ENCODE measurements at places on chromosomes 4 and X.
A peak's percentile ranks its signal among the peaks of the same experiment; 100 is the strongest.

- DNase-seq = no peak
Observed at GRCh38 chr4:101262683-101263082, 84.6 kb downstream of the PPP3CA start.

DNA sequence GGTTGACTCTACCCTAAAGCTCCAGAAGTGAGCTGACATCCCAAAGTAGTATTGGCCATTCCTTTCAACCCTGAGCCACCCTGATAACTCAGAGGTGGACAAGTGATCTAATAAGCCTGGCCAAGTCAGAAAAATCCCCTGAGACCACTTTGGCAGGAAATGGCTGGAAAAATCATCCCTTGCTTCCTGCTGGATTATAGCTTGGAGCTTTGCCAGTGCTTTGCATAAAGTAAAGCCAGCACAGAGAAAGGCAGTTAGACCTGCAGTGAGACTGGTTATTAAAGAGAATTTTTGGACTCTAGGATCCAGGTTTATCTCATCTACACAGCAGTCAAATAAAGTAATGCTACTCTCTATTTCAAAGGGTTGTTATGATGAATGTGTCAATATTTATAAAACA lies 6.4 kb downstream of the CXCL3 start:
- peak; percentile 60 for DNase-seq

DNA sequence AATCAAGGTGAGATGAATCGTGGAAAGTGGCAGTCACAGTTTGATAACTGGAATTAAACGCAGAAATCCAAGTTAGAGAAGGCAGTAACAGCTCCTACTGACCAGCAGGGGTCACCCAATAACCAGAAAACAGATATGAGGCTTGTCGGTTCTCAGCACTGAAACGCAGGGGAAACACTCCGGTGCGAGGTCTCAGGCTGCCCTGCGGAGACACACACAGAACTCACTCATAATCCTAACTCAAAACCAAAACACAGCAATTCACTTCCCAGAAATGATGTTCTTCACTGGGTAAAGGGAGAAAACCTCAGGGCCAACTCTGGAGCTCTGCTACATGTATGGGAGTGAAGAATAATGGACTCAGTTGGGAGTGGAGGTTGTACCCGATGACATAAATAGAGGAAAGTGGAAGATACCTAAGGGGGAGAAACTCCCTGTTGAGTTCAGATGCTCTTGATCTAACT lies 384.4 kb downstream of the RAPGEF2 start:
- DNase-seq = peak; percentile 33

DNA sequence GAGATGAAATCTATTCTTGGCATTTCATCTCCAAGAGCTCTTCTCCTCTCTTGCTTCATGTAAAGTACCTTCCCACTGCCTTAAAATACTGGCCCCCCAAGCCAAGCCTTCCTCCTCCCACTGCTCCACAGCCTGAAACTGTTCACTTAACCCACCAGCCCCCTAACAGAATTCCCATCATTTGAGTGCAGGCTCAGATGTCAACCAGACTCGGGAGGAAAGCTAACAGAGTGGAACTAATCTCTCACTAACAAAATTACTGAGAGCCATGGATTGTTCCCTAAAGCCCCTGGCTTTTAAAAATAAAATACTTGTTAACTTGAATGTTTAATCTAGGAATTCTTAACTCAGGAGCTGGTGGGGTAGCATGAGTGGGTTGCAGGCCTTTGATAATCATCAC lies 7.1 kb upstream of the DCUN1D4 start:
- no peak for DNase-seq

DNA sequence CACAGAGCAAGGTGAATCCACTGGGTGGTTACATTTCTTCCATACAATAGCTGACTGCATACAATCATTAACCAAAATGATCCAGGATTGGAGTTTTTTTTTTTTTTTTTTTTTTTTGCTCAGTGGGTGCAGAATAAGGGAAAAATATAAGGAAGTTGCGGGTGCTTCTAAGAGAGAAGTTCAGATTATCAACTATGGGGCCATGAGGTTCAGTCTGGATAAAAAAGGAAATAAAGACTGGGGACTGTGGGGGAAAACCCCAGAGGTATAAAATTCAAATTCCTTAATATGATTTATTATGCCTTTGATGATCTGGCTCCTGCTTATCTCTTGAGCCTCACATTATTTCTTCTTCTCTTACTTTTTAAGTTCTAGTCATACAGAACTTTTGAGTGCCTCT lies 5.9 kb upstream of the EIF1AX start:
- DNase-seq = no peak

DNA sequence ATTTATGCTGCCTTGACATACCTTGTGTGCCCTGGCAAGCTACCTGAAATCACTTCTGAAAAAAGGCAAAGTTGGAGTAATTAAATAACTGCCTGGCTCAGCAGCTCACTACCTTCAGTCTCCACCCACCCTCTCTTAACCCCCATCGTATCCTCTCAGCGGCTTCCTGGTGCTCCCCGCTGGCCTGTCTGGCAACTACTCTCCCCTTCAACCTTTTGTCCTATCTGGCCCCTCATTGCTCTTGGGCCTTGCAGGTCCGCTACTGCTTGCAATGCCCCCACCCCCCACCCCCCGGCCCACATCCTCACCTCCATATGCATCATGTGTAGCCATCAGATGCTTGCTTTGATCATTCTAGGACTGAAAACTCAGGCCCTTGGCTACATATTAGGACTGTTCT lies 34.5 kb downstream of the PRPS1 start:
- no peak for DNase-seq

- no peak for DNase-seq
Observed at GRCh38 chrX:63349307-63349706, 1.8 kb downstream of the SPIN4 start.

- no peak for DNase-seq
Observed at GRCh38 chr4:158020734-158021346, 152.0 kb downstream of the GASK1B start.

- DNase-seq = no peak
Observed at GRCh38 chrX:18286322-18286831, 65.7 kb upstream of the BEND2 start.

DNA sequence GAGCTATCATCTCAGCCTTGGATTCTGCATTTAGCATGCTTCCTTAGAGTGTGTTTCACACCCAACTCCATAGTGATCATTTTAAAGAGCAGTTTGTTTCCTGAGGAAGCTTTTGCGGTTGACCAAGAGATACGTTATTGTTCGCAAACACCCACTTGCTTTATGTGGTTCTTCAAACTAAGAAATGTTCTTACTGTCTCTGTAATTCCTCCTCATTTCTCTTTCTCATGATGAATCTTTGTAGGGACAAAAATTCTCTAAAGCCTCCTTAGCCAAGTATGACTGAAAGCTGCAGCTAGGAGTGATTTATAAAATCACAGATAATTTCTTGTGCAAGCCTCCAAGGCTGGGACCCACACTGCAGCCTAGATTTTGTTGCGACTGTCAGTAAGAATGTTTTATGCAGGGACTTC lies 10.0 kb downstream of the TNIP3 start:
- DNase-seq = no peak

DNA sequence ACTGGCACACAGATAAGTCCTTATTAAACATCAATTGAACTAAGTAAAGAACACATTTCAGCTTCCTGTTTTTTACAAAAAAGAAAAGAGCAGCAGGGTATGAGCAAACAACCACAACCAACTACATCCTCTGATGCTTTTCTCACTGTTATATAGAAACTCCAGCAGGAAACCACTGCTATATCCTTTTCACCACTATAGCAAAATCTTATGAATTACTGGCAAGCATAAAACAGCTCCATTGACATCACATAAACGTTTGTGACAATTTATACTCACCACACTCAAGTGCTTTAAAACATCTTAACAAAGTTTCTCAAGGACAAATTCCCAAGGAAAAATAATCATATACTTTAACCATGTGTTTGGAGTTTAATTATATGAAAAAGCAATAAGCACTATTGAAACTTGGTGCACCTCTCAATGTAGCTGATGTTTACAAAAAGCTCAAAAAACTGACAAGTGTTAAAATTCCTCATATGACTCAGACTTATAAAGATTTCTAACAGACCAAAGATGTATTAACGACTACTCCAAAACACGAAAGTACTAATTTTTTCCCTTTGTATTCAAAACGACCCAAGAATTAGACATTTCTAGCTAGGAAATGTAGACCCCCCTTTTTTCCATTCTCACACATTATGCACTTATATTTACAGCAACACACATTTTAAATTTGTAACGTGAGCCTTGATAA lies 12.9 kb downstream of the GPRIN3 start:
- no peak for DNase-seq

- DNase-seq = no peak
Observed at GRCh38 chr4:1783970-1784369, 9.1 kb upstream of the FGFR3 start.

DNA sequence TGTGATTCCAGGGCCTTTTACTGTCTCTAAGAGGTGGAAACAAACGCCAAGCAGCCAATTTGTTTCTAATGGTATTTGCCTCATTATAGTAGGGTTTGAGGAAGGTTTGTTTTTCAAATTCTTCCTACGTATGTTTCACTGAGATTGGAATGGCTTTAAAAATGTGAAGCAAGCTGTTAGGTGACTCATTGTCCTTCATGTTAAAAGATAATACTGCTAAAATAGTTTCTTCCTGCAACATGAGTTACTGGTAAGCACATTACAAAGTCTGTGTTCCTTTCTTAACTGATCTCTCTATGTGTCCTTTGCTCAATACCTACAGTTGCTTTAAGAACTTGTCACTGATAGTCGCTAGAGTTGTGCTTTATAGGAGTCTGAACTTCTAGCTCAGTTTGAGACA lies 1183.9 kb downstream of the RPA4 start:
- DNase-seq = no peak

GRCh38 chr4:184329659-184330400 lies 112.2 kb upstream of the ENPP6 start:
- DNase-seq = no peak

GRCh38 chrX:9532349-9532748 lies 67.5 kb downstream of the TBL1X start:
- DNase-seq = no peak

DNA sequence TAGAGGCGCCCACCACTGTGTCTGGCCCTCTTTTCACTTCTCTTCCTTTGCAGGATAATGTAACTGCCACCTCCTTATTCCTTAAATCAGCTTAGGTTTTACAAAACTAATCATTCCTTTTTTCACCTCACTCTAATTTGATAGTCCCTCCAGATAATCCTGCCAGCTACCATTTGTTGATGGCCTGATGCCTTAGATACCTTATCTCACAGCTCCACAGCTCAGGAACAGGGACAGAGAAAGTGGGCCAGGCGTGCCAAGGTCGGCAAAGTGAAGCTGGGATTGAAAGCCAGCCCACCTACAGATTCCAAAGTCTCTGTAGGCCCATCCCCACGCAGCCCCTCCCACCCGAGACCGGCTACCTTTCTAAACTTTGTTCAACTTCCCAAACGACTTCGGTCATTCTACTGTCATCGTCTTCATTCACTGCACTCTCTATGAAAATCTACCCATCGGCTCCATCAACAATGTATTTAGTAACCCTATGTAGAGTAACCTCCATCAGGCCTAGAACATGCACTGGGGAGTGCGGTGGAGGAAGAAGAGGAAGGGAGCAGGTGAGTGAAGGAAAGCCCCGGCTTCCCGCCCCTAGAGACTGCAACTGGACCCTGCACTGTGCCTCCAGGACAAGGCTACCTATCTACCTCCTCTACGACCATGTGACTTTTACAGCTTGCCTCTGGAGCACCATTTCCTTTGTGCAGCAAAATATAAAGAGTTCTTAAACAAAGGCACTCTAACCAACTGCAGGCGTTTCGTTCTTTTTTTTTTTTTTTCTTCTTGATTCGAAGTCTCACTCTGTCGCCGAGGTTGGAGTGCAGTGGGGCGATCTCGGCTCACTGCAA lies 1.5 kb downstream of the CASP6 start:
- DNase-seq = peak; percentile 68
